ENCODE measurements at places on chromosomes 12 and 14.

- DNase-seq: no peak
Measured at GRCh38 chr14:35985474-35986218, 159.5 kb downstream of the BRMS1L start.

GRCh38 chr14:104724407-104724980, 465 bp downstream of the ADSS1 start:
- peak; percentile 68 for DNase-seq

DNA sequence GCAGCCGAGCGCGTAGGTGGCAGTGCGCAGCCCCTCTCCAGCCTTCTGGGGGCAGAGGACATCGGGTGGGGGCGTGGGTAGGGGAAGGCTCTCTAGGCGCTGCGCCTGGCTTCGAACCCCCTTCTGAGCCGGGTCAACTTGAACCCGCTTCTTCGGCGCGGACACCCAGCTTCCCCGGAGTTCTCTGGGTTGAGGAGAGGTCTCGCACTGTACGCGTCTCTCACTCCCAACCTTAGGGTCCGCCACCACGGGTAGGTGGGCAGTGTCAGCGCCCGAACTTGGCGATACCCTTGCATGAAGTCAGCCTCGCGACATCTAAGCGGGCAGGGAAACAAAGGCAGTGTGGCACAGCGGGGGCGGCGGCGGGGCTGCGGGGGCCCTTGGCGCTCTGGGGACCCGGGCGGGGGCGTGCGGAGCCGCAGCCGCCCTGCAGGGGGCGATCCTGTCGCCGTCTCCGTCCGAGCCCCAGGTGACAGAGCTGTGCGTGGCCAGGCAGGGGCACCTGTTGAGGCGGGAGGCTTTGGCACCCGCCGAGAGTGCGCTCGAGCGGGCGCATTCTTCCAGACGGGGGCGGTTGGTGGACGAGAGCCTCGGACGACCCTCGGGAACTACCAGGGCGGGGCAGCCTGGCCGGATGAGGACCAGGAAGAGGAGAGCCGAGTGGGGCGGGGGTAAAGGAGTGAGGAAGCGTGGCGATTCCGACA, 1.1 kb downstream of the GALNT16 start:
- DNase-seq: no peak

DNA sequence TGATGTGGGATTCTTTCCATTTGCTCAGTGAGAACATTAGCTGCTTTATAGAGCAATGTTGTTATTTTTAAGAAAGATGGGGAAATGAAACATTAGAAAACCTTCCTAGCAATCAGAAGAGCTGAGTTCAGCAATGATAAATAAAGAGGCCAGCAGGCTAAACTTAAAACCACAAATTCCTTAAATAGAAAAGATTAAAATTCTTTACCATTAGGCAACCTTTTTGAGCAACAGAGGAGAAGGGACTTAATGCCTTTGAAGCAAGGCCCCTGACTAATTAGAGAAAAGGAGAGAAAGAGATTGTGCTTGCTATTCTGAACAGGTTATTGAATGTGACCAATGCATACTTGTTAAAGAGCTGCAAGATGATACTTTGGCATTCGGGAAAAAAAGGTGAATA, 160.8 kb upstream of the LMO3 start:
- DNase-seq: no peak

GRCh38 chr14:76779221-76780057, 18.2 kb downstream of the VASH1 start:
- DNase-seq: no peak

DNA sequence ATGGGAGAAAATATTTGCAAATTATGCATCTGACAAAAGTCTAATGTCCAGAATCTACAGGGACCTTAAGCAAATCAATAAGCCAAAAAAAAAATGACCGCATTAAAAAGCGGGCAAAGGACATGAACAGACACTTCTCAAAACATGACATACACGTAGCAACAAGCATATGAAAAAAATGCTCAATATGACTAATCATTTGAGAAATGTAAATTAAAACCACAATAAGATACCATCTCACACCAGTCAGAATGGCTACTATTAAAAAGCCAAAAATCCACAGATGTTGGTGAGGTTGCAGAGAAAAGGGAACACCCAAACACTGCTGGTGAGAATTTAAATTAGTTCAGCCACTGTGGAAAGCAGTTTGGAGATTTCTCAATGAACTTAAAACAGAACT, 16.1 kb downstream of the PAWR start:
- no peak for DNase-seq
